Activated B cell treated with CpG ODN at 0.5 μM for 24 hours (primary cell): ENCODE measurements at places on chromosomes 4 and X.

DNA sequence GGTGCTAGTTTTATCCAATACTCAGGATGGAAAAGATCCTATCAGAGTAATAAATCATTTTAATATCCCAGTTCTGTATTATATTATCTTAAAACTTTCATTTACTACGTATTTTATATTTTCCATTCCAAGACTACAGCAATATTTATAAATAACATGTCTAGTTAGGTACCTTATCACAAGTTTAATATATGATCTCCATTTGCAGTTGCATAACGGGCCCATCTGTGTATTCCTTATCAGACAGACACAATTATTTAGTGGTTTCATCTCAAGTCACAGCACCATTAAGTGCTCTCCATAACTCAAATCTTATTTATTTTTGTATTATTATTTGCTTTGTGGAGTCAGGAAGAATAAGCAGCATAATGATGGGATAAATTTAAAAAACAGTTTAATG is 333.9 kb downstream of the SH2D1A start:
- no peaks in the 10 kb centered on the region for H3K36me3 ChIP-seq
- H3K27ac ChIP-seq: no peak overlapping the region
- H3K4me3 ChIP-seq: no peak overlapping the region
- H3K27me3 ChIP-seq: no peaks in the 10 kb centered on the region
- DNase-seq: no peak

DNA sequence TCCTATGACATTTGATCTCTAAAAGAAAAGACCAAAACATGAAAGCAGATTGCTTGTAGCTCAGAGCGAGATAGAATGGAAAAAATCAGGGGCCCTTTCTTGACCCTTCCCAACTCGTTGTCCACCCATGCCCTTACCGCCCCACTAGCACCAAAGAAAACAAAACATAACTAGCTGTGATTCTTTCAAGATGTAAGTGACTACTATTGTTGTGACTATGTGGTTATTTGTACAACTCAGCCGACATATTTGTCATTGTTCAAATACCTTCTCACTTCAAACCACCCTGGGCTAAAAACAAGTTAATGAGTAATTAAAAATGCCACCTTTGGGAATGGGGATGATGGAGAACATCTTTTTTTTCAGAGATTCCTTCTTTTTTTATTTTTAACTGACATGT is 171.2 kb upstream of the GPC4 start:
- no peaks in the 10 kb centered on the region for H3K27me3 ChIP-seq
- no peaks in the 10 kb centered on the region for H3K4me1 ChIP-seq
- DNase-seq: no peak
- no peaks in the 10 kb centered on the region for H3K36me3 ChIP-seq
- H3K27ac ChIP-seq: no peak overlapping the region

- no peak overlapping the region for H3K4me3 ChIP-seq
- H3K27me3 ChIP-seq: no peaks in the 10 kb centered on the region
- no peaks in the 10 kb centered on the region for H3K4me1 ChIP-seq
- no peak overlapping the region for H3K27ac ChIP-seq
- no peak for DNase-seq
Measured at GRCh38 chr4:29058531-29058930, 1661.6 kb upstream of the PCDH7 start.

DNA sequence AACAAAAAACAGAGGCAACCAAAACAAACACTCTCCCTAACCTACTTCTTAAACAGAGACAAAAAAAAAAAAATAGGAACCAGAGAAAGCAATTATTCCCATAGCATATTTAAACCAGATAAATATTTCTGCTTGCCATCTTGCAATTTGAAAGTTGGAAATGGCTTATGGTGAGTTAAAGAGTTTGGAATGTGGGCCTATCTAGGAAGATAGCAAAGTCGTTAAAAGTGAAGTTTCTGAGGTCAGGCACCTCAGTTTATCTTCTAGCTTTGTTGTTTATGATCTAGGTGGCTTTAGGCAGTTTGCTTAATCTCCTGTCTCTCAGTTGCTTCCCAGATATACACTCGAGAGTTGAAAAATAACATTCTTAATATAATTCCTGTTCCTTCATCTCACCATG is 284.2 kb downstream of the KCNIP4 start:
- no peak for DNase-seq
- H3K27me3 ChIP-seq: no peaks in the 10 kb centered on the region
- no peak overlapping the region for H3K27ac ChIP-seq
- no peaks in the 10 kb centered on the region for H3K4me1 ChIP-seq

DNA sequence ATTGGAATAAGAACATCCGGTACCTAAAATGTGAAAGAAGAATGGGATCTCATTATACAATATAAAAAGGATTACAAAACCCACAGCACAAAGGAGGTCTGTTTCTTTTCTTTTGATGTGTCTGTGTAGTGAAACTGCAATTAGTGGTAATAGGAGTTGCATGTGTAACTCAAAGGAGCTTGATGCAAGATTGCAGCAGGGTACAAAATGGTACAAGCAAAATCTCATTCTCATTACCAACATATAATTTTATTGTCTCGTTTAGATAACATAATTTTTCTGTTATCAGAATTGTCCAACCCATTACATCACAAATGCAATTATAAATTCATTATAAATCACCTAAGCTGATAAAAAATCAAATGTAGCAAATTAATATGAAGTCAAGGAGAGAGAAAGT is 47.1 kb upstream of the CCSER1 start:
- no peaks in the 10 kb centered on the region for H3K36me3 ChIP-seq
- no peak overlapping the region for H3K27ac ChIP-seq
- H3K4me3 ChIP-seq: no peak overlapping the region
- peaks cover 13% of the 10 kb centered on the region for H3K4me1 ChIP-seq
- H3K27me3 ChIP-seq: peaks cover 1% of the 10 kb centered on the region

GRCh38 chr4:186900984-186901383 is 177.3 kb upstream of the FAT1 start:
- H3K27ac ChIP-seq: no peak overlapping the region
- H3K4me1 ChIP-seq: no peaks in the 10 kb centered on the region
- no peaks in the 10 kb centered on the region for H3K27me3 ChIP-seq
- H3K36me3 ChIP-seq: no peaks in the 10 kb centered on the region
- H3K4me3 ChIP-seq: no peak overlapping the region

- H3K4me1 ChIP-seq: no peaks in the 10 kb centered on the region
- H3K27ac ChIP-seq: no peak overlapping the region
- peak; percentile 15 for DNase-seq
- no peak overlapping the region for H3K4me3 ChIP-seq
- H3K27me3 ChIP-seq: no peaks in the 10 kb centered on the region
Measured at GRCh38 chr4:164731827-164732474, 22.0 kb upstream of the SMIM31 start.

GRCh38 chr4:3234171-3235029 is 14.6 kb upstream of the MSANTD1 start:
- H3K4me3 ChIP-seq: no peak overlapping the region
- H3K27ac ChIP-seq: no peak overlapping the region

GRCh38 chrX:68910731-68911428 is 82.1 kb downstream of the EFNB1 start:
- DNase-seq: no peak
- no peaks in the 10 kb centered on the region for H3K4me1 ChIP-seq
- peaks cover 5% of the 10 kb centered on the region for H3K27me3 ChIP-seq
- no peak overlapping the region for H3K4me3 ChIP-seq

- peak overlapping the region; percentile 58 for H3K4me3 ChIP-seq
- H3K27ac ChIP-seq: peak overlapping the region; percentile 96
- no peak for DNase-seq
- H3K4me1 ChIP-seq: peaks cover 60% of the 10 kb centered on the region
- H3K27me3 ChIP-seq: no peaks in the 10 kb centered on the region
Measured at GRCh38 chr4:77821775-77822174, 2.6 kb upstream of the CNOT6L start.

- no peak overlapping the region for H3K4me3 ChIP-seq
- peaks cover 80% of the 10 kb centered on the region for H3K36me3 ChIP-seq
- DNase-seq: no peak
- peaks cover 2% of the 10 kb centered on the region for H3K4me1 ChIP-seq
Measured at GRCh38 chrX:40068048-40068447, 29.7 kb downstream of the BCOR start.

- no peak overlapping the region for H3K4me3 ChIP-seq
- peaks cover 13% of the 10 kb centered on the region for H3K27me3 ChIP-seq
- no peaks in the 10 kb centered on the region for H3K36me3 ChIP-seq
Measured at GRCh38 chr4:152246659-152247058, 289.2 kb downstream of the FBXW7 start.

- no peak overlapping the region for H3K4me3 ChIP-seq
- no peaks in the 10 kb centered on the region for H3K27me3 ChIP-seq
- H3K4me1 ChIP-seq: peaks cover 2% of the 10 kb centered on the region
- no peak for DNase-seq
Measured at GRCh38 chrX:42755815-42756214, 22.1 kb downstream of the PPP1R2C start.

GRCh38 chrX:55695227-55696018 is 22.1 kb upstream of the RRAGB start:
- H3K27me3 ChIP-seq: no peaks in the 10 kb centered on the region
- no peak for DNase-seq
- H3K4me1 ChIP-seq: no peaks in the 10 kb centered on the region
- no peaks in the 10 kb centered on the region for H3K36me3 ChIP-seq

- peaks cover 73% of the 10 kb centered on the region for H3K36me3 ChIP-seq
- no peak overlapping the region for H3K4me3 ChIP-seq
- H3K27ac ChIP-seq: no peak overlapping the region
- H3K4me1 ChIP-seq: no peaks in the 10 kb centered on the region
- no peaks in the 10 kb centered on the region for H3K27me3 ChIP-seq
Measured at GRCh38 chr4:121674696-121675095, 22.1 kb downstream of the ANXA5 start.

DNA sequence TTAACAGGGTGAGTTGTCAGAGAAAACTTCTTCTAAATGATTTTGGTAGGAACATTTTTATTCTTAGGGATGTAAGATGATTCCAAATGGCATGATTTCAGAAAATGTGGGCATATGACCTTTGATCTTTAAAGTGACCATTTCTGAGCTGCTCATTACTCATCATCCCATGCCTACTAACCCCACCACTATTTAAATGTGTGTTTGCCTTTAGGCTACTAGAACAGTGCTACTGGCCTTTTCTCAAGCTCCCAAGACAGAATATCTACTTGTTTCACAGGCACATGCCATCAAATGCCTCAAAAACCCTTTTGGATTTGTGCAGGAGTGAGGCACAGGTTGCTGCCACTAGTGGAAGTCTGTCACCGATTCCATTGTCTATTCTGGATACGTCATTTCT is 428.2 kb downstream of the ADAM29 start:
- no peaks in the 10 kb centered on the region for H3K36me3 ChIP-seq
- H3K27ac ChIP-seq: no peak overlapping the region
- no peak overlapping the region for H3K4me3 ChIP-seq
- no peaks in the 10 kb centered on the region for H3K27me3 ChIP-seq
